Activated naive CD4-positive, alpha-beta T cell (primary cell): ENCODE measurements at places on chromosomes 12 and 14.

- no peak for DNase-seq
Observed at GRCh38 chr12:6945613-6946012, 1.8 kb downstream of the C12orf57 start.

DNA sequence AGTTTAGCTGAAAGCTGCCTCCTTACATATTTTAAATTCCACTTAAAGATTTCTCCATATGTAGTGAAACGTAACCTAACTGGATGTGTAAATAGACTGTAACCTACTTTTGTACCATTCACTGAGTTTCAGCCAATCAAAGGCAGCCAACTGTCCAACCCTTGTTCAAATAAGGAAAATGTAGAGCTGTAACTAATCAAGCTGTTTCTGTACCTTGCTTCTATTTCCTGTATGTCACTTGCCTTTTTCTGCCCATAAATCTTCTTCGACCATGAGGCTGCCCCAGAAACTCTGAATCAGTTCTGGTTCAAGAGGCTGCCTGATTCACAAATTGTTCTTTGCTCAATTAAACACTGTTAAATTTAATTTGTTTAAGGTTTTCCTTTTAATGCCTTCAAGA is 6.3 kb downstream of the SLC7A8 start:
- DNase-seq, result no peak

GRCh38 chr12:121059031-121059898 is 20.2 kb upstream of the OASL start:
- no peak for DNase-seq

- DNase-seq, result no peak
Observed at GRCh38 chr12:12616512-12617310, 5.0 kb downstream of the CREBL2 start.

- no peak for DNase-seq
Observed at GRCh38 chr14:76651410-76652055, 109.7 kb upstream of the VASH1 start.

DNA sequence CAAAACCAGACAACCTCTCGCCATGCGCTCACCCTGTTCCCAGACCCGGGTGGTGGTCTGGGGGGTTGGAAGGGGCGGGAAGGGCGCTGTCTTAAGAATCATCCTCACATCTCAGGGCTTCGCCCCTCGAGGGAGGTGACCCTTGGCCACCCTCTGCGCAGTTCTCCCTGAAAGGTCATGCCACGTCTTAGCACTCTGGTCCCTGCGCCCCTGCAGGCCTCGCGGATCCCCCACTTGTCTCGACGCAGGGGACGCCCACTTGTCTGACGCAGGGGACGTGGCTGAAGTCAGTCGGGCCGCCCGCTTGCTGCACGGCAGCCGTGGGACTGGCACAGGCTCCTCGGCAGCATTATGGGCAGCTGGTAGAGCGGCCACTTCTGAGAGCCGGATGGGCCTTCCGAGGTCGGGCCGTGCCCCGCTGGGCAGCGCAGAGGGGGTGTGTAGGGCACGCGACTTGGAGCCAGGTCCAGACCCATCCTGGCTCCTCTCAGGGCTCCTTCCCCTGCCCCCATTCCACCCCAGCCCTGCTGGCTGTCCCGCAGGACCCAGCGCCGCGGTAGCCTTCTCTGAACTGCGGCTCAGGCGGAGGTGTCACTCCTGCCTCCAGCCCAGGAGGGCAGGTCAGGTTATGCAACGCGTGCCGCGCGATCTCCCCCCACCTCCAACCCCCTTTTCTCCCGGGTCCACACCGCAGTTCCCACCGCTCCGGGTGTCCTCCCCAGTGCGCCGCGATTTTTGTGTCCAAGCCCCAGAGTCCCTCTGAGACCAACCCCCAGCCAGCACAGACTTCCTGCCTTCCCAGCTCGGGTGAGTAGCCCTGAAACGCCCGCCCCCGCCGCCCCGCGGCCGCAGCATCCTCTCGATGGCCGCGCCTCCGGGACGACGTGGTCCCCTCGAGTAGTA is 40.9 kb upstream of the CAPRIN2 start:
- DNase-seq, result no peak

- DNase-seq, result no peak
Observed at GRCh38 chr14:22047115-22047514, 373.5 kb upstream of the OR4E1 start.

- DNase-seq, result no peak
Observed at GRCh38 chr12:30507576-30507975, 188.1 kb downstream of the IPO8 start.

DNA sequence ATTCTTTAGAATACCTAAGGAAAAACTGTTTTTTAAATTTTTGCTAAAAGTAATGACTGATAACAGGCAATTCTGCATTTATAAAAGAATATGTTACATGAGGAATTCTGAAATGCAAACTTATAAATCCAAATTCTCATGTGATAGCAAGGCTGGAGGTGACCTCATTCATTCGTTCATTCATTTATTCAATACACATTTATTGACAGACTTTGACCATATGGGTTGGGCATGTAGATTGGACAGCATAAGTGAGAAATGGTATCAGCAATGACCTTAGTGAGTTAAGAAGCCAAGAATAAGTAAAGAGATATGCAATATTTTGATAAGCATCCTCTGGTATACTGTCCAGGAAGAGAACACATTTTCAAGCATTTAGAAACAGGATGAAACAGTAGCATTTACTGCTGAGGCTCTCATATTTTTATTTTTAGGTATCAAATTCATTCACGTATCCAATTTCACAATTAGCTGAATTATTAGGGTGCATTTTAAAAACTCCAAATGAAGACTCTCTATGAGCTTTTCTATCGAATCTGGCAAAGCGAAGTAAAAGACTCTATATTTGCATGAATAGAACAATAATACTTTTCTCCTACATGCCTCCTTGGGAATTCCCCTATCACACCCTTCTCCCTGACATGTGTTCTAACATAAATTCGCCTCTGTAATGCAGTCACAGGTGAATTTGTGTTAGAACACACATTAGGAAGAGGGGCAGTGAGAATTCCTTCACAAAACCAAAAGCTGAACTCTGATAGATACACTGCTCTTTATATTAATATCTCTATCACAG is 49.9 kb downstream of the PEBP1 start:
- no peak for DNase-seq

DNA sequence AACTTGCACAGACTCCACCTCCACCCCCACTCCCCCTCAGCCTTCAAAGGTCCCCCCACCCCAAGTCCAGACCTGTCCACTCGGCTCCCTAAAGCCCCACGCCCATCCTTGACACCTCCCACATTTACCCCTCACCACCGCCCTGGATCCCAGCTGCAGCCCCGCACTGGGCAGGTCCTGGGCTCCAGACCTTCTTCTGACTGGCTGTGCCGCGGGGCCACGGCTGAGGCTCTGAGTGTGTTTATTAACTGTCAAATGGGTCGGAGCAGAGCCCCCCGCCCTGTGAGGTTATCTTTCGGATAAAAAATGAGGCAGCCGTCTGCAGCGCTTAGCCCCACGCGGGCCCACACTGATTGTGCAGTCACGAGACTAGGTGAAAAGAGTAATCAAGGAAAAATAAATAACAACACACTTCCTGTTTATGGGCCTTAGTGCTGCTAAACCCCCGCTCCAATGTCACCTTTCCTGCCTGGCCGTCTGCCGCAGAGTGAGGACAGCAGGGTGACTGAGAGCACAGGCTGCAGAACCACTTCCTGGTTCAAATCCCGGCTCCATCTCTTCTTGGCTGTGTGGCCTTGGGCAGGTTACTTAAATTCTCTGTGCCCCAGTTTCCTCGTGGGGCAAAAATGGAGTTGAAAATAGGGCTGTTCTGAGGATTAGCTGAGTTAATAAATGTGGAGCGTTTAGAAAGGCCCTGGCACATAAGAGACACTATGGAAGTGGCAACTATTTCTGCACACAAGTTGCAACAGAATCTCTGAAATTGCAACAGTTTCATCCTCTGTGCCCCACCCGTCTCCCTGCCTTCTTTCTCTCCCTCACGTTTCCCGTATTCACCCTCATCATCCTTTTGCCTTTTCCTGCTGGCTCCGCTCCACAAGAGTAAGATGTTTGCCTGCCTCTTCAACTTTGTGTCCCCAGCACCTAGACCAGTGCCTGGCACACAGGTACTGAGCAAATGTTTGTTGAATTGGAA is 9.4 kb downstream of the SETD1B start:
- no peak for DNase-seq

- no peak for DNase-seq
Observed at GRCh38 chr12:102675672-102676071, 195.3 kb upstream of the IGF1 start.

DNA sequence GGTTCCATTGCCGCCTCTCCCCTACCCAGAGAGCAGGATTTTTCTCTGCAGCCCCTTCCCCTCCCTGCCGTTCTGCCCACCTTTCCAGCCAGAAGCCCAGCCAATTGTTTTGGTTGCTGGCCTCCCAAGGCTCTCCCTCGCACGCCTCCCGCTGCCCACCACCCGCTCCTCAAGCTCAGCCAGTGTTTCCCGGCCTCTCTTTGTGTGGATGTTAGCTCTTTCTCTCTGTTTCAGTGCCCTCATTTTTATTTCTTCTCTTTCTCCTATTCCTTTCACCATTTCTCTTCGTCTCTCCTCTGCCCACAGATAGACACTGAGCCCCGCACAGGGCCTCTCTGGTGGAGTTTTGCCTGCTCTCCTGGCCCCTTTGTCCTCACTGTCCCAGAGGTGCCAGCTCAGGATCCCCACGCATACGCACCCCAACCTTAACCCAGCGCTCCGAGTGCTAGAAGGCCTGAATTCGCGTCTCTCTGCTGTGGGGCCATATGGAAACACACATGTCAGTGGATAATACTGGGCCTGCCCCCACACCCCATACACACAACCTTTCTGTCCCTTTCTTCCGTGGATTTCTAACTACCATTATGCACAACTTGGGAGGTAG is 54.9 kb downstream of the SMUG1 start:
- DNase-seq, result no peak

DNA sequence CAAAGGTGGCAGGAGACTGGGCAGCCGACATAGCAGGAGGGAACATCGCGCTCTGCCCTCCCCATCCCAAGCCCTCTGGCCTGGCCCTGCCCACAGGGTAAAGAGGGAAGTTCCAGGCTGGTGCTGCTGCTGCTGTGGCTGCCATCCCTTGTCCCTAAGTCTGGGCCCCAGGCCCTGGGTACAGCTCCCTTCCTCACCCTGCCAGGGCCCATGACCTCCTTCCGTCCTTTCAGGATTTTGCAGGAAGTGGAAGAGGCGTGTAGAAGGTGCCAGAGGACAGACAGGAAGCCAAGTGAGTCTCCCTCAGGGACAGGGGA is 14.7 kb upstream of the NCOR2 start:
- no peak for DNase-seq

DNA sequence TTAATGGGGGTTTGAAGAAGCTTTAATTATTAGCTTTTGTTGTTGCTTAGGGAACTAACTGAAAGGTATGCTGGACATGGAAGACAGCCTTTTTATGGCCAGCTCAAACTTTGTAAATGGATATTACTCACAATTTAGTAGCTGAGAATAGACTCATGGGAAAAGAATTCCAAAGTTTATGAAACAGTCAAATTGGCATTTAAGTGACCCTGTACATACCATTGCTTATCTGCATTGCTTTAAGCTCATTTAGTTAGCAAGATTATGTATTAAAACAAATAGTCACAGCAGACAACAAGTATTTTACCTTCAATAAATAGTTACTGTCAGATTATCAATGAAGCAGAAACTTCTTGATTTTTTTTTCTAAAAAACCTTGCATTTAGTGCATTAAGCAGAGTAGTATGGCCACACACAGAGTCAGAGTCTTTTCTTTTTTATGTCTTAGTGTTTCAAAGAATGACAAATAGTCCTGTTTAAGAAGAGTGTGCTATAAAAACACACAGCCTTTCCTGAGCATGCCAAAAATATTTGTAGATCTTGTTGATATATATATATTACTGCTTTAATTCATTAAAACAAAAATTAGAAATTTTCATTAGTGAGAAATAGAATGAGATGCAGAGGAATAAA is 102.2 kb downstream of the TTC6 start:
- DNase-seq, result no peak

GRCh38 chr12:92080911-92081285 is 64.7 kb downstream of the BTG1 start:
- DNase-seq, result no peak

DNA sequence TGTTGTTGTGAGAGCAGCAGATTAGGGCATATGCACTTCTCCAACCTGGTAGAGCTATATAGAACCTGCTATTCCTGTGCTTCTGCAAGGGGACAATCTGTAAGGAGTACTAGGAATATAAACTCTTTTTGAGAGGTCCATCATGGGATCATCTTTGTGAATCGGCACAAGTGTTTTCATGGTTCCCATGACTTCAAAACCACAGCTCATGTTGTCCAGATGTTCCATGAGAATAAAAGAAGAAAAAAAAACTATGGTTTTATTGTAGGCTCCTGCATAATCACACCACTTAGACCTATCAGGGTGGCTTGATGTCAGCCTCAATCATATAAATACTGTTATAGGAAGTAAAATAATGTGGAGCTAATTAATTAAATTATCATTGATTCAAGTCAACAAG is 311.4 kb upstream of the ATP2B1 start:
- no peak for DNase-seq

- no peak for DNase-seq
Observed at GRCh38 chr12:4044736-4045730, 171.8 kb upstream of the PARP11 start.
